ENCODE measurements at places on chromosomes 6 and 20. TPM values are rescaled to one million over a fixed set of nuclear protein-coding genes. Genes with fewer than 3 reads are reported as not detected.

DNA sequence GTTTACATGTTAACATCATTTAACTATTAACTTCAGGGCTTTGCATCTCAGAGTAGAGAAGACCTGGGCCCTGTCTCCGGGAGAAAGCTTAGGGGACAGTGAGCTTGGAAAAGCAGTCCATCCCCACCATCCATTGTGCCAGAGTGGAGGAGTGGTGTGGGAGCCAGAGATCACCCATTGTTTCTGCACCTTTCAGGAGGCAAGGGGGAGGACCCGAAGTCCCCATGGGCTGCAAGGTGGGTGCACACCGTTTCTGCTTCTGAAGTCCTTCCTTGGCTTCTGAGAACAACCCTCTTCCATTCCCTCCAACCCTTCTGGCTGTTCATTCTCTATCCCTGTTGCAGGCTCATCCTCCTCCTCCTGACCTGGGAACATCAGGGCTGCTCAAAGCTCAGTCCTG is 4.0 kb upstream of the PPP1R3G start:
- DNase-seq: no peak

GRCh38 chr20:54011346-54011745 is 59.0 kb downstream of the BCAS1 start:
- no peak for DNase-seq

Gene SIRPB1
- polyA plus RNA-seq: not detected

Gene PRDM1
- 0.90 TPM for polyA plus RNA-seq

DNA sequence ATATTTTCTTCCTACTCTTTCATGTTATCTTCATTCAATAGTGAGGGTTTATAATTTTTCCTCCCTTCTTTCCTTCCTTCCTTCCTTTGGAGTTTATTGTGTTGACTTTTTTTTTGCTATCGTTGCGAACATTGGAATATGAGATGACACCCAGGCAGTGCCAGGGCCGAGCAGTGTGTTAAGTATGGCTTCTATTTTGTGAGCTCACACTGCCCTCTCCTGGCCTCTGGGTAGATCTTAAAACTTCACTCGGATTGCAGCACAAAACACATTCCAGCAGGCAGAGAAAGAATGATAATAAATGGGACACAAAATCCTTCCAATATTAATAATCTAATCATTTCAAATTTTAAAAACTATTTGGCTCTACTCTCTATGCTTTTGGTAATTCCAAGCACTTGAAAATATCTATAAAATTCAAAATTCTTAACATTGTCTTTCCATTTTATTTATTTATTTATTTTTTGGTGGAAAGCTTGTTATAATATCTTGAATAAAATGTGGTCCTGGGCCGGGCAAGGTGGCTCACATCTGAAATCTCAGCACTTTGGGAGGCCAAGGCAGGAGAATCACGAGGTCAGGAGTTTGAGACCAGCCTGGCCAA is 147.4 kb upstream of the OLIG3 start:
- peak; percentile 84 for DNase-seq

GRCh38 chr6:75504465-75505222 is 11.0 kb upstream of the FILIP1 start:
- DNase-seq: no peak

DNA sequence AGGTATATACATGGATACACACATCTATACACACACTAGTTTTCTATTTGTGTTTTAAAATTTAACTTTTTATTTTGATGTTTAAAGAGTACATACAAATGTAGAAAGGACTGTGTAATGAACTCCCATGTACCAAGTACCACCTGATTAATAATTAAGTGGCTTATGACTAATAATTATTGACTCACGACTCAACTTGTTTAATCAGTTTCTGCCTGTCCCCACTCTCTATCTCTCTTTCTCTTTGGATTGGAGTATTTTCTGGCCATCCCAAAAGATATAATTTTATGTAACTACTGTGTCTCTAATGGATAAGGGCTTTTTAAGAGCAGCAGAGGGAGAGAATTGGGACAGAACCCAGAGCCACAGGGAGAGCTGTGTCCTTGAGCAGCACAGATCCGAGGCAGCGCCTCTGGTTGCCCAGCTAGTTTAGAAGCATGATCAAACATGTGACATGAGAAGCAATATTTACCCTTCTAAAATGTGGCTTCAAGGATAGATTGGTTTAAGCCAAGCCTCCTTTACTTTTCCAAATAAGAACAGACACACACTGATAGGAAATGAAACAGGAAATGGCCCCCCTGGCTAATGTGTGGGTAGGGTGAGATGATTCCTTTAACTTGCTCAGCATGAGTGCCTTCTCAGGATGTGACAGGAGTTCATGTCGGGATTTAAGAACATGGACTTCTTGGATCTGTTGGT is 81.0 kb downstream of the ERMARD start:
- no peak for DNase-seq

- no peak for DNase-seq
Measured at GRCh38 chr6:53811082-53811481, 16.3 kb downstream of the LRRC1 start.

Gene MEP1A
- polyA plus RNA-seq: not detected

Gene ATP9A
- polyA plus RNA-seq: 0.68 TPM

Data from GM23338 (cell line).